ENCODE measurements at places on chromosomes 16 and 17.

DNA sequence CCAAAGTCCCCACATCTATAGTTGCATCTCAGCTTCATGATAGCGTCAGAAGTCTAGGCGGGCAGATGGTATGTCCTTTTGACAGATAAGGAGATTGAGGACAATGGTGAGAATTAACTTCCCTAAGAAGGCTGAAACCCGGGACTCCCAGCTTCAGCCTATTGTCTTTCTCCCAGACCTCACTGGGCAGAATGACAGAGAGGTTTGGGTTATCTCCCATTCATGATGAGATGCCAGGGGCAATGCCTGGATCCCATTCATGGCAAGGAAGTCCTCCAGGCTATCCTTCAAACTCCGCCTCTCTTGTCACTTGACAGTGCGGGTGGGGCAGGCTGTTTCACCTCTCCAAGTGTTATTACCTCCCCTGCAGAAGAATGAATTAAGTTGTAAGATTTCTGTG, 100.3 kb downstream of the IRX5 start:
- DNase-seq = no peak

DNA sequence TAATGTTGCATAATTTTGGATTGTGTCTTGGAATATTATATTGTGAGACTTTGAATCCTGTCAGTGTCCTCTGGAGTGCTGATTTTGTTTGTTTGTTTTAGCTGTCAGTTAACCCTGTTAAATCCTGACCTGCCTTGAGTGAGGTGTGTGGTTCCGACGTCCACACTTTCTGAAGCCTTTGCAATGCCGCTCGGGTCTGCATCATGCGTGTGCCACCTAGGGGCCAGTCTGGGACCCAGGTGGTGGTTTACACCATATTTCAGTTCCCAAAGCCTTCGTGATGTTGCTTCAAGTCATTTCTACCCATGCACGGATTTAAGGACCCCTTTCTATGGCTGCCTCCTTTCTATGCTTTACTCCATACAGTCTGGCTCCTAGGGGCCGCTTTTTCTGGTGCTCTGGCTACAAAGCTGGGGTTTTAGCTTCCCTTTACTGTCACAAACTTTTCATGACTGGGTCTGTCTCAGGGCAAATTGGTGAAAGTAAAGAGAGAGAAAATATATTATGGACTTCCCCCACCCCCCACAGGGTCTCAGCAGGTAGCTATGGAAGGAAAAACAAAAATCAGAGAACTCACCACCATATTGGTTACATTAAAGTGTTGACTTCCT, 11.4 kb upstream of the OR4D1 start:
- no peak for DNase-seq

DNA sequence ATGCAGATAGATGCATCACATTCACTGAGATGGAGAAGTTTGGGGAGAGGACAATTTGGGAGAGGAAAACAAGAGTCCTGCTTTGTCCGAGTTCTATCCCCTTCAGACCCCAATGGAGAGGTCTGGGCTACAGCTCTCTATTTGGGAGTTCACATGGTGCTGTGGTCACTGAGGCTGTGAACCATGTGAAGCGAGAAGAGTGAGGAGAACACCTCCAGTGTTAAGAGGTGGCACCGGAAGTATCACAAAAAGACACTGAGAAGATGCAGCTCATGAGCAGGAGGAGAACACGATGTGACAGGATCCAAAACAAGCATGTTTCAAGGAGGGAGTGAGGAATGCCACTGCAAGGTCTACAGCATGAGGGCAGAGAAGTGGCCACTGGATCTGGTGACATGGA, 39.7 kb downstream of the PIK3R5 start:
- DNase-seq = no peak

- no peak for DNase-seq
These were observed 121.1 kb downstream of the SOCS1 start for GRCh38 chr16:11134722-11135463.

GRCh38 chr16:11734025-11734652, 8.5 kb downstream of the TXNDC11 start:
- no peak for DNase-seq

GRCh38 chr16:57091975-57092785, at the start of gene CPNE2:
Gene CPNE2, plus strand, starts transcription at chr16:57092583. Its CDS starts 18,160 bp downstream, at chr16:57110743.
- DNase-seq = no peak

GRCh38 chr17:53792451-53792850, 30.3 kb upstream of the KIF2B start:
- DNase-seq = no peak

DNA sequence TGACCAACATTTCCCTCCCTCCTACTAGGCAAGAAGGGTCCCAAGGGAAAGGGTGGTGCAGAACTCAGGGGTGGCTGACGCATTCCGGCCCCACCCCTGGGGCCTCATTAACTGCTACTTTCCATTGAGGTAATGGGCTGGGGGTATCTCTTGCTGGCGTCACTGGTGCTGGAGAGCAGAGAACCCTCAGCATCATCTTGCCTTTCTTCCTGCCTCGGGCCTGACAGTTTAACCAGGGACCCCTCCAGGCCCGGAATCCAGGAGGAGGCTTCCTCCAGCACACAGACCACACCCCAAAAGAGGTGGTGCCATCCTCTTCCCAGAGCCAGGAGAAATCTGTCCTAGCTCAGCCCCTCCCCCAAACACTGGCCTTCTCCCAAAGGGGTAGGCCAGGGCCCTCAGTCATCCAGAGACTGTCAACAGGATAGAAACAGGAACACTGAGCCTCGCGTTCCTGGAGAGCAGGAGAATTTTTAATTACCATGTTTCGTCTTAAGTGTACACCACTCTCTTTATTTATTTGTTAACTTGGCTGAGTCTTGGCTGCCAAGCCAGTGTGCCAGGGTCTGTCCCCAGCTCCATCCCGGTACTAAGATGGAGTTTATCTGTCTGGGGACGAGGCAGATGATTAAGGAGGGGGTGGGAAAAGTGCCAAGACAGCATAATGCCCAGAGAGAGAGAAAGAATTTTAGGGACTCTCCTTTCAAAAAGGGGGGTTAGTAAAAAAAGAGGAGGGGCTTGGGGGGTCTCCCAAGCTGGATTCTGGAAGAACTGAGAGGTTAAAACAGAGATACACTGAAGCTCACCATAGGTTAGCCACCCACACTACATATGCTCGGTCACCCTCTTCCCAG, 5.1 kb downstream of the ETV4 start:
- DNase-seq = no peak

DNA sequence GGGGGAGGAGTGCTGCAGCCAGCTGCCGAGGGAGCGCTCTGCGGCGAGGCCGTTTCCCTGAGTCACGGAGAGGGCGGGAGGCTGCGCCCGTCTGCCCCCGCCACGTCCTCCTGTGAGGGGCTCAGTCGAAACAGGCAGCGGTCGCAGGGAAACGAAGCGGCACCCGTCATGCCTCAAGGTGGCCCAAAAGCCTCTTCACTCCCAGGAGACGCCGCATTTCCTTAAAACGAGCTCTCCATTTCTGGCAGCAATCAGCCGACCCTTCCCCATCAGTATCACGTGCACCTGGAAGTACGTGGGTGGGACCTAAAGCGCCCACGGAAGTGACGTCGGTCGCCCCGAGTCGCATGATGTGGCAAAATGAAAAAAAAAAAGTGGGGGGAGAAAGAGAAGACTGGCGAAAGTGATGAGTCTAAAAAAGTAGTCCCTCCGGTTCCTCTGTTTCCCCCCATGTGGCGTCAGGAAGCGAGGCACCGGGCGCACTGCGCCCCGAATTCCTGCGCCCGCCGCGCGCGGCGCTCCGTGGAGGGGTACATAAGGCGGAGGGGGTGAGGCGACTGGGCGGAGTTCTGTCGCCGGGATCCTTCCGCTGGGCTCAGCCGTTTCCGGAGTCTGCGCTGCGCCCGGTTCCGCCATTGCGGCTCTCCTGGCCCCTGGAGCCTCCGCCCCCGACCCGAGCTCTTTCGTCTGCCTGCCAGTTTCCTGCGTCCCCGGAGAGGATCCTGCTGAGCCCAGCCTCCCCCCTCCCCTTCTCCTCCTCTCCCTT, at the start of gene CLTC:
TSS of gene CLTC (plus strand) at position 598 of the 766 bp plus-strand sequence. CDS start 237 bp downstream, outside the sequence.
- DNase-seq = peak; percentile 96

DNA sequence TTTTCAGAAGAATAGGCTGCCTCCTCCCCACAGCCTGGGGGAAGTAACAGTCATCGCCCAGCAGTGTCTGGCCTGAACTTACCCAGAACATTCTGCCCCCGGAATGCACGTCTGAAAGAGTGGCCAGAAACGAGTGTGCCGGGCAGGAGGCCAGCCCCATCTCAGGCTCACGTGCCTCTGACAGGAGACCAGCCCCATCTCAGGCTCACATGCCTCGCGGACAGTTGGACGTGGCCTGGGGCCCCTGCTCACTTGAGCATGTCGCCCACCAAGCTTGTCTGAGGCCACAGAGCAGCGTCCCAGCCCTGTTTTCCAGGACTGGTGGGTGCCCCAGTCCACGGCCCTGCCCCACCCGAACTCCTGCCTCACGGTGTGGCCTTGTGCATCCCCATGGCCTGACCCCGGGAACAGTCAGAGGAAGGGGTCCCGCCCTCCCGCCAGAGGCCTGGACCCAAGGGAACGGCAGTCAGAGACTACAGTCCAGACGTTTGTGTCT, 16.3 kb upstream of the CDH15 start:
- peak; percentile 47 for DNase-seq

- DNase-seq = no peak
These were observed 19.0 kb upstream of the NBR1 start for GRCh38 chr17:43151880-43152456.

DNA sequence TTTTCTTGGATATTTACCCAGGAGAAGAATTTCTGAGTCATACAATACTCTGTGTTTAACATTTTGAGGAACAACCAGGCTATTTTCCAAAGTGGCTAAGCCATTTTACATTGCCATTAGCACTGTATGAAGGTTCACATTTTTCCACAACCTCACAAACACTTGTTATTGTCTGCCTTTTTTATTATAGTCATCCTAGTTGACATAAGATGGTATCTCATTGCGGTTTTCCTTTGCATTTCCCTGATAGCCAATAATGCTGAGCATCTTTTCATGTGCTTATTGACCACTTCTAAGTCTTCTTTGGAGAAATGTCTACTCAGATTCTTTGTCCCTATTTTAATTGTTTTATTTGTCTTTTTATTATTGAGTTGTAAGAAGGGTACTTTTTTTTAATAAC, 107.4 kb upstream of the CES5A start:
- no peak for DNase-seq

GRCh38 chr17:67143318-67143717, 99.0 kb downstream of the CACNG1 start:
- DNase-seq = no peak

- no peak for DNase-seq
These were observed 20.8 kb upstream of the ZNF423 start for GRCh38 chr16:49876716-49877129.

- no peak for DNase-seq
These were observed 9.5 kb downstream of the MTMR4 start for GRCh38 chr17:58504826-58505351.

DNA sequence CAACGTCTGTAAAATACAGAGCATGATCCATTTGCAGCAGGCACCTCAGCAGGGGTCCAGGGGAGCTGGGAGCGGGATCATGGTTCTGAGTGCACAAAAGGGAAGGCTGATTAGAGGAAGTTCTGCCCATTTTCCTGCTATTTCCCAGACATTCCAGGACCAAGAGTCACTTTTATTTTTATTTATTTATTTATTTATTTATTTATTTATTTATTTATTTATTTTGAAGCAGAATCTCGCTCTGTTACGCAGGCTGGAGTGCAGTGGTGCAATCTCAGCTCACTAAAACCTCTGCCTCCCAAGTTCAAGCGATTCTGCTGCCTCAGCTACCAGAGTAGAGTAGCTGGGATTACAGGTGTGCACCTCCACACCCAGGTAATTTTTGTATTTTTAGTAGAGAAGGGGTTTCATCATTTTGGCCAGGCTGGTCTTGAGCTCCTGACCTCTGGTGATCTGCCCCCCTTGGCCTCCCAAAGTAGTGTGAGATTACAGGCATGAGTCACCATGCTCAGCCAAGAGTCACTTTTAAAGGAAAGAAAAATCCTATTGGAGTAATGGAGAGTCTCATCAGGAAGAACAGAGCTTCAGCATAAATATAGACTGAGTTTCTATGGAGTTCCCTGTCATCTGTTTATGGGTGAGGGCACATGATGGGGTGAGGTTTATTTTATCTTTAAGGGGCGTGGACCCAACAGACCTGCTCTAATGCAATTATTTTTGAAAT, 355.2 kb downstream of the HAPSTR1 start:
- DNase-seq = no peak

GRCh38 chr17:74921026-74921681, 1.9 kb downstream of the USH1G start:
- no peak for DNase-seq

GRCh38 chr17:22695228-22695619, 1002.9 kb downstream of the KCNJ18 start:
- no peak for DNase-seq

DNA sequence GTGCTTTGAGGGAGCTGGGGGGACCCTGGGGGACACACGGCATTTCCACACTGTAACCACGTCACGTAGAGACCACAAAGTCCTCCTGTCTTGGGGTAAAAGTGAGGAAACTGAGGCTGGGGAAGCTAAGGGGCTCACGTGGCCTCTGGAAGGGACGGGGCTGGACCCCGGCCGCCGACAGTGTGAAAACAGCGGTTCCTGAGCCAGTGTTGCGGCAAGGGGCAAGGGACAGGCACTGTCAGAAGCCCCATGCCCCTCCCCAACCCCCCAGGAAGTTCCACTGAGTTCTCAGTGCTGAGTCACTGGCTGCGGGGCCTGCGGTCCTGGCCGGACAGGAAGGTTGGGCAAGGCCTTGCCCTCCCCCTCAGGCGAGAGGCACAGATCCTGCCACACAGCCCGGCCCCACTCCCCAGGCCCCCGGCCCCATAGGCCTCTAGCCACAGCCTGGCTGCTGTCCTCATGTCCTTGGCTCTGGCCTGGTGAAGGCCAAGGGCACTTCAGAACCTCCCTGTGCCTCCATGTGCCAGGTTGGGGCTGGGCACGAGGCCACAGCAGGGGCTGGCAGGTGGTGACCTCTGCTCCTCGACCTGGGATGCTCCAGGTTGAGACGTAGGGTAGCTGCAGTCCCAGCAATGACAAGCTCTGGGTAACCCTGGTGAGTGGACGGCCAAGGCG, 5.0 kb upstream of the CCDC57 start:
- DNase-seq = peak; percentile 69

- DNase-seq = no peak
These were observed 49.3 kb upstream of the USP7 start for GRCh38 chr16:9012848-9013507.

DNA sequence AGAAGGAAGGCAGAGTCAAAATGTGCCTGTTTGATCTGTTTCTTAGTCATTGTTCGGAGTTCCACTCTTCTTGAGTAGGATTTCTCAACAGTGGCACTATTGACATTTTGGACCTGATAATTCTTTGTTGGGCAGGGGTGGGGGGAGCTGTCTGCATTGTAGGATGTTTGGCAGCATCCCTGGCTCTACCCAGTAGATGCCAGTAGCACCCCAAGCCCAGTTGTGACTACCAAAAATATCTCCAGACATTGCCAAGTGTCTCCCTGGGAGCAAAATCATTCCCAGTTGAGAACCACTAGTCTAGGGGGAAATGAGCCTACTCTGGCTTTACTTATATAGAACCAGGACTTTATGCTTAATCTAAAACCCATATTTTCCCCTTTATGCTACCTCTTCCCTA, 1.1 kb upstream of the GFOD2 start:
- no peak for DNase-seq

GRCh38 chr16:31243734-31244670, 15.8 kb upstream of the ITGAM start:
- DNase-seq = no peak

GRCh38 chr17:39928858-39929645, 1.5 kb downstream of the LRRC3C start:
- DNase-seq = peak; percentile 77

- DNase-seq = no peak
These were observed 57.0 kb downstream of the NSRP1 start for GRCh38 chr17:30173649-30174048.
